Brain pericyte (primary cell): ENCODE measurements at places on chromosomes 4 and X.

DNA sequence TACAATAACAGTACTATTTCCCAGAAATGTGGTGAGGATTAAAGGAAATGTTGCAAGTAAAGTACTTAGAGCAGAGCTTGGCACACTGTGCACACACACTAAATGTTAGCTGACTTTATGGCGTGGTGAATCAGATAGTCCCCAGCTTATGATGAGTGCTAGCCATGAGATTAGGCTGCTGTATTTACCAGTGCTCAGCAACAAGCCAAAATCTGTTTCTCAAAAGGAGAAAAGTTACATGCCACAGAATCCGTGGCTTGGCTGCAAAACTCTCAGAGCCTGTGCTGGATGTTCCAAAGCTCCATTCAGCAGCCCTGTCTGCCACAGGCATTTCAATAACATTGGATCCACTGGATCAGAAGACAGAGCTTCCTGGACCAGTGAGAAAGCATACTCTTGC is 12.8 kb upstream of the STBD1 start:
- no peak for DNase-seq

DNA sequence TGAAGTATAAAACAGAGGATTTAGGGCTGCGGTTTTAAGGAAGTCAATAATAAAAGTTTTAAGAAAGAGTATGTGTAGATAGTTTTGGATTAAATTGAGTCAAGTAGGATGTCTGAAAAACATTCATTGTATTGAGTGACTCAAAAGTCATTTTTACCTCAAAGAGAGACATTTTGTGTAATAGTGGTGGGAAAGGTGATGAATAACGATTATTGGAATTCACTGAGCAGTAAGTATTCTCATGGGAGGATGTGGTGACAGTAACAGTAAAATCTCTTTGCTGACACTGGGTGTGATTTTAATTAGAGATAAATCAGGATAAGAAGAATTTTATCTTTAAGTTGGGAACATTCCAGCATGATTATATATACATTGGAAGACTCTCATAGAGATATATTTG is 233.6 kb downstream of the PDHA2 start:
- no peak for DNase-seq

DNA sequence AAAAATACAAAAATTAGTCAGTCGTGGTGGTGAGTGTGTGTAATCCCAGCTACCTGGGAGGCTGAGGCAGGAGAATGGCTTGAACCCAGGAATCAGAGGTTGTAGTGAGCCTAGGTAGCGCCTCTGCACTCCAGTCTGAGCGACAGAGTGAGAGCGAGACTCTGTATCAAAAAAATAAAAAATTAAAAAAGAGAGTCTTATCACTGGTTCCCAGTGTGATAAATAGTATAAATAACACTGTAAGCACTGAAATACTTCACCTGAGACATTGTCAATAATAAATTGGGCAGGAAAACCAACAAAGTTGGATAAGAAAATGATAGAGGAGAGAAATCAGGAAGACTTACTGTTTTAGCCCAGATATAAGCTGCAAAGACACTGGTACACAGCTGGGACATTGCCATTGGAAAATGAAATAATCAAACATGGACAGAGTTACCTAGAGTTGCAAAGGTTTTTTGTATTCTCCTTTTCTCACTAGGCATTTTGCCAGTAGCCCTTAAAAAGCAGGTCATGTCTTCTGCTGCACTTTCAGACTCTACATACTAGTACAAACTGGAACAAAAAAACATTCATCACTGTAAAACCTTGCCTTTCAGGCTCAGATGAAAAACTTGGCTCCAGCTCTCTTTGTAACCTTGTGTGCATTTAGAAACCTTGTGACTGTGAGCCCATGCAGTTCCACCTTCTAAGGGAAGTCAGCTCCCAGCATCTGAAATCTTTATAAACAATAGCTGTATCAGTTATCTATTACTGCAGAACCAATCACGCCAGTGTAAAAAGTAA is 55.0 kb upstream of the PPP1R2C start:
- DNase-seq, result no peak

GRCh38 chr4:120858776-120859175 is 63.8 kb downstream of the PRDM5 start:
- no peak for DNase-seq

- DNase-seq, result no peak
Observed at GRCh38 chrX:49079489-49080428, at the start of gene WDR45. Gene WDR45, minus strand, starts transcription at chrX:49079887. Its CDS starts 1,792 bp downstream, at chrX:49078095.

DNA sequence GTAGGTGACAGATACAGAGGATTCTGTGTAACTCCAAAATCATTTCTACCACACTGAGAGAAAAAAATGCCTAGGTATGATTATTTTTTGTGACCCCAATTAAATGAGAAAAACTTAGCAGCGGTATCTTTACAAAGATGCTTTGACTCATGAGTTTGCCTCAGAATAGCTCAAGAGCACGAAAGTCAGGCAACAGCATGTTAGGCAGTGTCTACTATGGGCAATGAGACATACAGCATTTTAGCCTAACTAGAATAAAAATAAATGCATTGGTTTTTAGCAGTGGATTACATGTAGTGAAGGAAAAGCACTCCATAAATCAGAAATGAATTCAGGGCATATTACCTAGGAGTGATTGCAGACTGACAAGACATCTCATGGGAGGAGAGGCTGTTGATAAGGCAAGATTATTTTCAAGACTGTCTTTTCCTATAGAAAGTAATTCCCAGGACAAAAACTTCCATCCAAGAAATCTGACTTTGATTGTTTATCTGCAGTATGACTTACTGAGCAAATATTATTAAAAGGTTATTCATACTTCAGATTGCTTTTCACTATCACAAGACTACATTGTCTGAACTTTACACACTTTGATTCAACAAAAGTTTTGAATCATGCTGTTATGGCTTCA is 3.6 kb downstream of the ANXA10 start:
- no peak for DNase-seq

GRCh38 chrX:151384807-151385206 is 12.2 kb upstream of the VMA21 start:
- DNase-seq, result no peak

- DNase-seq, result no peak
Observed at GRCh38 chr4:31104043-31104442, 383.9 kb downstream of the PCDH7 start.

GRCh38 chrX:105845631-105846030 is 23.3 kb downstream of the NRK start:
- no peak for DNase-seq

DNA sequence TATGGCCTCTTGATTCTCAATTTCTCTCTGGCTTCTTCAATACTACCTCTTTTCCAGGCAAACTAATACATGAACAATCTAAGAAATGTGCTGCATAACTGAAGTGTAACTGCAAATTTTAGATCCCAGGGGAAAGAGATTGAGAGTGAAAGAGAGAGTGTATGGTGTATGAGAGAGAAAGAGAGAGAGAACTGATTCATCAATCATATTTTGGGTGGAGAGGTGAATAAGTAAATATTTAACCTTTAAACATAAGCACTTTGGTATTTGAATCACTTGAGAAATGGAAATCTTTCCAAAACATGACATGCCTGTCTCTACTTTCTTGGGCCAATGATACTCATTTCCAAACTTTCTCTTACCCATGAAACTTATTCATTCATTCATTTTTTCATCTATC is 147.2 kb upstream of the DIPK2B start:
- no peak for DNase-seq

GRCh38 chr4:186701273-186701672 is 22.4 kb downstream of the FAT1 start:
- DNase-seq, result no peak

- no peak for DNase-seq
Observed at GRCh38 chr4:17347445-17347844, 164.4 kb downstream of the QDPR start.

DNA sequence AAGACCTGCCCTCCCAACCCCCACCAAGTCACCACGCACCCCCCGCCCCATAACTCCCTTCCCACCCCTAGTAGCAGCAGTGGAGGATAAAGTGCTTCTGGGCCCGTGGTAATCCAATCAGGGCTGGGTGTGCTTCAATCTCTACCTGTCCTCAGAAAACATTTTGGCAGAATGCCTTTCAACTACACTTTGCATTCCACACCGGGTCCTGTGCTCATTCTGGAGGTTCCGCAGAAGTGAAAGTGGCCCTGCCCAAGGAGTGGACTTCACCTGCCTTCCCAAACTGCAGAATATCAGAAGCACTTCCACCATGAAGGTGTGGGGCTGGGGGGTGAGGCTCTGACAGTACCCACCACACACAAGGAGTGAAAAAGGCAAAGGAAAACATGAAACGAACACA is 322.3 kb downstream of the DHX15 start:
- no peak for DNase-seq

- DNase-seq, result no peak
Observed at GRCh38 chr4:60808726-60809485, 391.2 kb upstream of the ADGRL3 start.

DNA sequence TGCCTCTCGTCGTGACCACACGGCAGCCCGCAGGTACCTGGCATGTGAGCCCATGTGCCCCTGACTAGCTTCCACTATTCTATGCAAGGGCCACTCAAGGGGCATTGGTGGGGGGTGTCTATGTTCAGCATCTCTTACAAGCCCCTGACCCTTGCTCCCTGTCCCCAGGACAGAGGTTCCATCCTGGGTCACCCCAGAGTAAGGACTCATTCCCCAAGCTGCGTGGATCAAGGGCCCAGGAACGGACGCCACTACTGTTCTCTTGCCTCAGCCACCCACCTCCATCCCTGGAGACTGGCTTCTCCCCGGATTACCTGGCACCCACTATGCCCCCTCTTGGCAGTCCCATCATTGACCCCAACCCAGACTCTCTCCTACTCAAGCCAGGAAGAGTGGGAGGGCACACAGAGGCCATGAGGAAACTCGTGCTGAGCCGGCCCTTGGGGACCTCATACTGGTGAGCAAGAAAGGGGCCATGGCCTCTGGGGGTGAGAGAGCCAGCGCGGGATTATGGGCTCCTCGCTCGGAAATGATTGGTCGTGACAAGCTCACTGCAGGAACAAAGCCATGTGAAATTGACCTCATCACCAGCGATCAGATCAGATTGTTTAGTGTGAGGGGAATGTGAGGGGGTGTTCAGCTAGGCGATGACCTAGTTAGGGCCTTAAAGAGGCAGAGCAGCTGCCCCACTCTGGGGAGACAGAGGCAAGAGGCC is 50.1 kb upstream of the PJA1 start:
- no peak for DNase-seq

- no peak for DNase-seq
Observed at GRCh38 chrX:84336646-84337045, 148.6 kb upstream of the RPS6KA6 start.

- no peak for DNase-seq
Observed at GRCh38 chrX:69109706-69110105, 55.5 kb downstream of the PJA1 start.

DNA sequence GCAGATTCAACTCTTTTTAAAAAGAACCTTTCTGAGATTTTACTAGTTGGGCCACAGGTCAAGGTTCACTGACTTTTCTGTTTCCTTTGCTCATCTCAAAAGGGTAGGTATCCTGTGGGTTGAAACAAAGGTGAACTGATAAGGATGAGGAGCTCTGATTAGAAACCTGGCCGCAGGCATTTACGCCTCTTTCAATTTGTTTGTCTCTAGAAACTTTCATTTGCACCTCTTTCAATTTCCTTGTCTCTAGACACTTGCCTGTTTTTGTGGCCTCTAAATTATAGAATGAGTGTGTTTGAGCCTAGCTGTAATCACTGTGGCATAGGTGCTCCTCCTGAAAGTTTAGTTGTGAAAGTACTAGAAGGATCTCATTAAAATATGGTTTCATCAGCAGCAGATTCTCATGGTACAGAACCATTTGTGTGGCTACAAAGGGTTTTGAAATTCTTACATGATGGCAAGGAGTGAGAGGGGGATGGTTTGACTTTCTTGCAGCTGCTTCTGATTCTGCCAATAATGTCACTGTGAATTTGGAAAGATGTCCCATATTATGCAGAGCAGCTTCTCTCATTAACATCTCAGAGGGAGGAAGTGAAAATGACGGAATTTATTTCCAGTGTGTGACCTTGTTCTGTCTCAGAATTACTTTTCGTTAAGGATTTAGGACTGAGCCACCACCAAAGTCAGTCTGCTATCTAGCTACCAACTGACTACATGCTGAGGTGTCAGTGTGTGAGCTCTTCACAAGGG is 142.2 kb downstream of the SH2D1A start:
- DNase-seq, result no peak

DNA sequence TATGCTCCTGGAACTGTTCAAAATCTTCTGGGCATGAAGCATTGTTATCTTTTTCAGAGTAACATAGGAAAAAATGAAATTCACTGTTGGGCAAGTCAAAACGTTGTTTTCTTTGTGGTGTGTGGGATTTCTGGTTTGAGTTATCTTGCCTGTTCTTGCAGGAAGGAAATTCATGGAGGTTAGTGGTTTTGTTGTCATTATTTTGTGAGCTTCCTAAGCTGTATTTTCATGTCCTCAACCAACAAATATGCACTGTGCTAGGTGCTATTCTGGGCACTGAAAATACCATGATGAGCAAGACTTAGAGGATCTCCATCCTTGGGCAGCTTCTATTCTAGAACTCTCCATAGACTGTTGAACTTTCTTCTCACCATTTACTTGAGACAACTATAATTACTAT is 16.9 kb downstream of the SPINK2 start:
- no peak for DNase-seq

DNA sequence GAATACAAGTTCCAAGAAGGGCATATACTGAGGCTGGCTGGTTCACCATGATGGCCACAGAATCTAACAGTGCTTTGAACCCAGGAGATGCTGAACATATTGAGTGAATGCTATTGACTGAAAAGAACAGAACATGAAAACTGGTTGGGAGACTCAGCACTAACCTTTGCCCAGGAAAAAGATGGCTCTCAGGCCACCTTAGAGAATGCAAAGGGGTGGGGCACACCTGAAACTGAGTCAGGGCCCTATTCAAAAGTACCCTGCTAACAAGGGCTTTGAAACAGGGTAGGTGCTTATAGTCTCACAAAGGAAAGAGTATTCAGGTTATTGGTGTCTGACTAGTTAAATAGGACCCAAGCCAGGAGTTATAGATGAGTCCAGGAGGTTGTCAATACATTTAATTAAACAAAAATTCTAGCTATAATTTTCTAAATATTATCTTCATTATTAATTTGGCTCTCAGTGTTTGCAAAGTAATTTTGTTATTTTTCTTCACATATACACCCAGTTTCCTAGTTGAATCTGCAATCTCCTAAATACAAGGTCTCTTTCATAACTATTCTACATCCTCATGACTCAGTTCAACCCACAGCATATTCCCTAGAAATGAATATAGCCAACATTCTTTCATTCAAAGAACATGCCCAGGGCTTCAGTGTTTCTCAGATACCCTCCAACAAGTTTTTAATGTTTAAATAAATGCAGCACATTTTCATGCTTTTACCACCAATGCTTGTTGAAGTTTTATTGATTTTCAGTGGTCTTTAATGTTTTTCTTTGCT is 144.2 kb upstream of the RAPGEF2 start:
- no peak for DNase-seq

GRCh38 chrX:45719751-45720501 is 519.2 kb upstream of the DIPK2B start:
- no peak for DNase-seq

GRCh38 chrX:49191574-49192011 is 5.4 kb upstream of the PRICKLE3 start:
- DNase-seq, result no peak

DNA sequence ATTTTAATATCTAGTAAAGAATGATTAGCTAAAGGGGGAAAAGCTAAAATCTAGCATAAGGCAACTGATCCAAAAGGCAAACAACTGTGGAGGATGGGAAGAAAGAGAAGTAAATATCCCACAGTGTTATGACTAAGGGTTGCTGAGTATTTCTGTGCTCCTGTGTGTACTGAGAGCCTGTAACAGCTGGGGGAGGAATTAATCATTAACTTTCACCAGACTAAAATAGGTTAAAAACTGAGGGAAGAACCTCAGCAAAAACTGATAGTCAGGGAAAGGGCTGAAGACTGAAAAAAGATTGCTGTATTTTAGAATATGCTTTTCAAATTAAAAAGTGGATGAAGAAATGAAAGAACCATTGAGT is 365.9 kb downstream of the CXXC4 start:
- no peak for DNase-seq
